ENCODE measurements at places on chromosomes 3 and 15.
A peak's percentile ranks its signal among the peaks of the same experiment; 100 is the strongest.

DNA sequence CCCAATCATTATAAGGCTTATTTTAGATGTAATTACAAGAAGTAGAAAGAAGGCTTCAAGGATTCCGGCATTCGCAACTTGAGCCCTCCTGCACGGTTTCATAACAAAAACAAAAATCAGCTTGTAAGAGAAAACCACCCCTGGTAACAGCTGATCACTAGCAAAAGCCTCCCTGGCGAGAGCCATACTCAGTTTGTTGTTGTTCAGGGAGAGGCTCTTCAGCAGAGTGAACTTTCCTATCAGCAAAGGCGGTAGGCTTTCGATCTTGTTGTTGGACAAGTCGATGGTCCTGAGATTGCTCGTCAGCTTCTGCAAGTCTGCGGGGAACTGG lies 710 bp downstream of the LRRC57 start:
- DNase-seq, result no peak

- DNase-seq, result peak; percentile 16
These were observed 421.8 kb upstream of the TBL1XR1 start for GRCh38 chr3:177618873-177619733.

- no peak for DNase-seq
These were observed 170.0 kb upstream of the ROBO2 start for GRCh38 chr3:76869726-76870384.

DNA sequence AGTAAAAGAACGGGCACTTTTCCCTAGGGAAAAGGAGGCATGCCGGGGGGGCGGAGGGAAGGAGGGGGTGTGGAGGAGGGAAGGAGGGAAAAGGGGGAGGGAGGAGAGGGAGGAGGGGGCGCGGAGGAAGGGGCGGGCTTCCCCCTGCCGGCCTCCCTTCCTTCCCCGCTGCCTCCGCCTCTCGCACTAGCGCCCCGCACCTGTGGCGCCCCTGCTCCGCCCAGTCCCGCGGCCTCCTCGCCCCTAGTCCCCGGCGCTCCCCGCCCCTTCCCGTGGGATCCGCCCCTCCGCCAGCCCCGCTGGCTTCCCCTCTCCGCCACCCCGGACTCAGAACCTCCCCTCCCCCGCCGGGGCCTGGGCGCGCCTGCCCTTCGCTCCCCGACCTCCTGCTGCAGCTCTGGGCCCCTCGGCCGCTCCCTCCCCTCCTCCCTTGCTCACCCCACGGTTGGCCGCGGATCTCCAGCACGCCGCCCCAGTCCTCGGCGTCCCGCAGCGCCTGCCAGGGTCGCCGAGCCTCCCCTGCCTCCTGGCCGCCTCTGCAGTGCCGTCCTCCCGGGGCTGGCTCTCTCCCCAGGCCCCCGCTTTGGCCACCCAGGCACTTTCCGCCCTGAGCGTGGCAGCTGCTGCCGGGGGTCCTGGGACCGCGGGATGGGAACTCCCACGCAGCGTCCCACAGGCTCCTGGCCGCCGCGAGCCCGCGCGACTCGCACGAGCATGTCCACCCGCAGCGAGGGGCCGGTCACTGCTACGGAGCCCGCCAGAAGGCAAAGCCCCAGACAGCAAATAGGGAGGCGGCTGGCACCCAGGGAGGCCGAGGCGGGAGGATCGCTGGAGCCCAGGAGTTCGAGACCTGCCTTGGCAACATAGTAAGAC lies 147.4 kb downstream of the TJP1 start:
- peak; percentile 22 for DNase-seq

DNA sequence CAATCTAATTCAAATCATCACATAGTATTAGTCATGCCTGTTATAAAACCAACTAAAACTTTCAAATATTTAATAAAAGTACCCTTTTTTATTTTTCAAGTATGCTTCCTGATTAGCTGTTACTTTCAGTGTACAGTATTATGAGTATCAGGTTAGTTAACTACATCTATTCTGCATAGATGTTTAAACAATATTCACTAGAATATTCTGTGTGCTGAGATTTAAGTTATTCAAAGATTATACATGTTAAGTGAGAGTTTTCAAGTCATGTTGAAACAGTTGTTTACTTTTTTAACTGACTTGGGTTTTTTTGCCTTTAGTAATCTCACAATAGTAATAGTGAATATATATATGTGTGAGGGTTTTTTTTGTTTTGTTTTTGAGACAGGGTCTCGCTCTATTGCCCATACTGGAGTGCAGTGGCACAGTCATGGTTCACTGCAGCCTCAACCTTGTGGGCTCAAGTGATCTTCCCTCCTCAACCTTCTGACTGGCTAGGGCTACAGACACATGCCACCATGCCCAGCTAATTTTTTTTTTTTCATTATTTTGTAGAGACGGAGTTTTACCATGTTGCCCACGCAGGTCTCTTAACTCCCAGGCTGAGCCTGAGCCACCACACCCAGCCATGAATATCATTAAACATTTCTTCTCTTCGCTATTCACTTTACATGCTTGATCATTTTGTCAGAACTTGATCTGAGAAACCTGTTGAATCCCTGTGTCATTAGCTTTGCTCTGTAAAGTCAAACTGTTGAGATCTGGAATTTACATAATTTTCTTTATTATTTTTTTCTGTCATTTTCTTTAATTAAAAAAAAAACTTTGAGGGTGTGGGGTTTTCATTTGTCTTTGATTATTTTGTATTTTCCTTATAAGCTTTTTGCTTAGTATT lies 286.2 kb upstream of the UBE2E1 start:
- no peak for DNase-seq

DNA sequence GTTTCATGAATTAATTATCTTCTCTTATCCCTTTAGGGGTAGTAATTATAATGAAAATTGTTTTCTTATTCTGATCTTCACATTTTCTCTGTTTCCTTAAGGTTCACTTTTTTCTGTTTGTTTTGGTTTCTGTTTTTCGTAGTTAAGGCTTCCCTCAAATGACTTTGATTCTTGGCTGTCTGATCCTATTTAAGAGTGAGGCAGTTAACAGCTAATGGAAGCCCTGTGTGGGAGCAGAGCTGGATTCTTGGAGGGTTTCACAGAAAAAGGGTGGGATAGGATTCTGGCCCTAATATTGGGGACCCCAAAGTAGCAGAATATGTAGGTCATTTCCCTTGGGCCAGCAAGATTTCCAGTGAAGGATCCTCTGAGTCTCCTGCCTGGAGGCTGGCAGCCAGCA lies 6.8 kb upstream of the AMOTL2 start:
- no peak for DNase-seq

- DNase-seq, result peak; percentile 64
These were observed 285.4 kb downstream of the ZBTB20 start for GRCh38 chr3:114861666-114862065.

- no peak for DNase-seq
These were observed 238.3 kb upstream of the FEZF2 start for GRCh38 chr3:62611541-62612240.

DNA sequence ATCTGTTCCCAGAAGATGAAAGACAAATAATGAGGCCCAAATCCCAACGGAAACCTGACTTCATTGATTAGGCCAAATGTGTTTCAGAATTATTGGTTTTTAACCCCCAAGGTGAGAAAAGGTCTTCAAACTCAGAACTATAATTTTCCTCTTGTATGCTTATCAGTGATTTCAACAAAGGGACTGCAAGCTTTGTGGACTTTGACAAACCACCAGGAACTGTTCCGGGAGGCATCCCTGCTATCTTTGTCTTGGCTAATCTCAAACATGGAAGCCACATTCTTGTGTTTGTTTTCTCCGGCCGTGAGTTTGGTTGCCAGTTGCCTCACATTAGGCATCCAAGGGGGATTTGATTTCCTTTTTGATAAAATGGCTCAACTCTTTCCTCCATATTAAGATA lies 19.5 kb downstream of the ARHGEF3 start:
- DNase-seq, result no peak

GRCh38 chr15:33313491-33313890 lies 2.7 kb downstream of the RYR3 start:
- DNase-seq, result no peak

- no peak for DNase-seq
These were observed 36.9 kb upstream of the CMSS1 start for GRCh38 chr3:99780749-99781148.

GRCh38 chr3:28917895-28918475 lies 362.9 kb upstream of the RBMS3 start:
- no peak for DNase-seq

DNA sequence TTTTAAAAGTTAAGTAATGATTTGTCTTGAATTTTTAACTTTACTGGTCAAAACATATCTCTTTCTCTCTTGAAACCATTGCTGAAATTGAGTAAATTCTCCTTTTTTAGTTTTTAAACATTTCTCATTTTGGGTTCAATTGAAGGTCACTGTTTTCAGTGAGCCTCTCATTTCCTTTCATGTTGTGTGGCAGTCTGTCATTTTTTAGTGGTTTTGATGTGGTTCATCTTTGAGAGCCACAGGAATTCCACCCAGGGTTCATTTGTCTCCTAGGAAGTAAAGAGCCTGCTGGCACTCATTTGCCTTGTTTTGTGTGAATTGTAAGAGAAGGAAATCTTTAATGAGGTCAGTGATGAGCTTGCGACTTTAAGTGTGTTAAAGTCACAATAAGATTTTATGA lies 10.4 kb downstream of the CLDN11 start:
- no peak for DNase-seq

DNA sequence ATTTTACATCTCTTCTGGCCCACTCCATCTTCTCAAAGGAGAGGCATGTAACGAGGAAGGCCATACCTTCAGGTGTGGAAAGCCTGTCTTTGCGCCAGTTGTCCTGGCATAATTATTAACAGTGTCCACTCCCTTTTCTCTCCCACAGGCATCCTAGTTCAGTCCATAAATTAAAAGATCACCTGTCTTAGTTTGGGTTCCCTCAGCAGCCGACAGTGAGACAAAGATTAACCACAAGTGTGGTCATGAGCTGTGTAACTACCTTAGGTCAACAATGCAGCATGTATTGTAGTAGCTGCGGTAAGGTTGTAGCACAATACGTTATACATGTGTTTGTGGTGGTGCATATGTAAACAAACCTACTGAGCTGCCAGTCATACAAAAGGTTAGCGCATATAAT lies 103.3 kb upstream of the GALNT15 start:
- no peak for DNase-seq

DNA sequence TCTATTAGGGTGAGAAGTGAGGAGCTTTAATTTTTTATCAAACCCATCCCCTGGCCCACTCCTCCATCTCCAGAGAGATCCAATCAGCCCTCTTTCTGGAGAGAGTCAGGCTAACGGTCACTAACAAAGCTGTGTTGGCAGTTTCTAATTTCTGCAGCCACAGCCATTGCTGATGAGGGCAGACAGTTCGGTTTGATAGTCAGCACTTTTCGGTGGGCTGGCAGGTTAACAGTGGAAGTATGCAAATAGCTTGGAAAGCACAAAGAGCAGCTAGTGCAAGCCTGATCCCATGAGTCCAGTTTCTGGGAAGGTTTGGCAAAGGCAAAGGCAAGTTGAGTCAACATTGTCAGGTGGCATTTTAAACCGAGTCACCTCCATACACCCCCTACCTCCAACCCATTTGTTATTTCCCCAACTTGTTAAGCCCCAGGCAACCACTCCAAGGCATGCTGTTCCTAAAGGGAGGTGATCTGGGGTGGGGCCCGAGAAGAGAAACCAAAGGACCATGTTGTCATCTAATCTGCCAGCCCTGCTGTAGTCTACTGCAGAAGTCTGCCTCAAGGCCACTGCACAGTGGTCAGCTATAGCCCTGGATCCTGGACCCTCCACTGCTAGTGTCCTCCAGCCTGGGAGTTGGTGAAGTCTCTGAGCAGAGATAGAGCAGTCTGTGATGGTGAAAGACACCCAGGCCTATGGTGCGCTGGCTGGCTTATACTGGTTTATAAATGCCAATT lies 1.7 kb downstream of the CCR1 start:
- no peak for DNase-seq

- DNase-seq, result no peak
These were observed 391.6 kb upstream of the DPPA4 start for GRCh38 chr3:109728861-109729494.

- DNase-seq, result no peak
These were observed 34.4 kb downstream of the RPL39L start for GRCh38 chr3:187104933-187105332.

- DNase-seq, result no peak
These were observed 183.5 kb upstream of the EOMES start for GRCh38 chr3:27905625-27906024.
